ENCODE measurements at places on chromosomes 5 and 9.
A peak's percentile ranks its signal among the peaks of the same experiment; 100 is the strongest.

GRCh38 chr5:154309805-154310204, 119.3 kb downstream of the GALNT10 start:
- DNase-seq = no peak

- DNase-seq = no peak
Observed at GRCh38 chr9:121609822-121610637, 41.4 kb upstream of the DAB2IP start.

- no peak for DNase-seq
Observed at GRCh38 chr9:95778957-95779356, 96.5 kb upstream of the ERCC6L2 start.

DNA sequence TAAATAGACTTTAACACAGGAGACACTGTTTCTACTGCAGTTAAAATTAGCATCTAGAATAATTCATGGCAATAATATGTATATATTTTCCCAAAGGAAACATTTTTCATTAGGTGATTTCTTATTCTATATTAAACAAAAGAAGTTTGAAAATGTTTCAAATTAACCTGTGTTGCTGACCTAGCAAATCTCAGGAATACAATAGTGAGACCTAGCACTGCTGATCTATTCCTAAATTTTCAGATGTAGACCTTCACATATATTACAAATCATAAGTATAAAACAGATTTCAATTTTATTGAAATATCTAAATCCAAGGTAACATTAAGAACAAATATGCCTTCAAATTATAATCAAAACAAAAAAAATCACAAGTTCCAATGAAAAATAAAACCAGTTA, 15.1 kb downstream of the LMBRD2 start:
- DNase-seq = no peak

DNA sequence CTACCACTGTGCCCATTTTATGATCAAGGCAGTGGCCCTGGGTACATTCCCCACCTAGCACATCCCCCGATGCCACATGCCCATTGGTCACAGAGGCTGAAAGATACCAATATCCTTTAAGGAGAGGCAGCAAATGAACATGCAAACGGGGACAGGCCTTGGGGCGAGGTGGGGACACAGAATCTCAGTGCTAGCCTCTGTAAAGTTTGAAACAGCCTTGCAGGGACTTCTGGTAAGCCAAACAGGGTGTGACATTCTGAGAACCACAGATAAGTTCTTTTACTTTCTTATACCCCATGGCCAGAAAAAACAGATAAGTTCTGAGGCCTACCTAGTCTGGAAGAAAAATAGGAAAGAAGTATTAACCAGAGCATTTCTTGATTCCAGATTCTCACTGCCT, 60.5 kb downstream of the ACER2 start:
- no peak for DNase-seq

GRCh38 chr9:101264727-101265126, 120.1 kb downstream of the BAAT start:
- DNase-seq = no peak

DNA sequence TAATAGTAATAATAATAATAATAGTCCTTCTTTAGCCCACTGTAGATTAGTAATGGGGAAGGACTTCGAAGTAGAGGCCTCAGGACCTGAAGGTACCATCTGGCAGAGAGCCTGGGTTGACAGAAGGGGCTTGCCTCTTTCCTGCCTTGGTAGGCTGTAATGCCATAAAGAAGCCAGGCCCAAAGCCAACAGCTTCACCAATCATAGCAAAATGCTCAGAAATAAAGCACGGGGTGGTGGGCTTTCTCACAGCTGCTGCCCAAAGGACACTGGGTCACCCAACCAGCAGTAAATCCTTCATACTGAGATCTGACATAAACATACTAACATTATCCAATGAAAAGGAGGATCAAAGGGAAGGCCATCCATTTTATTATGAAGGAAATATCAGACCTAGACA, 70.7 kb downstream of the SUSD1 start:
- DNase-seq = no peak

DNA sequence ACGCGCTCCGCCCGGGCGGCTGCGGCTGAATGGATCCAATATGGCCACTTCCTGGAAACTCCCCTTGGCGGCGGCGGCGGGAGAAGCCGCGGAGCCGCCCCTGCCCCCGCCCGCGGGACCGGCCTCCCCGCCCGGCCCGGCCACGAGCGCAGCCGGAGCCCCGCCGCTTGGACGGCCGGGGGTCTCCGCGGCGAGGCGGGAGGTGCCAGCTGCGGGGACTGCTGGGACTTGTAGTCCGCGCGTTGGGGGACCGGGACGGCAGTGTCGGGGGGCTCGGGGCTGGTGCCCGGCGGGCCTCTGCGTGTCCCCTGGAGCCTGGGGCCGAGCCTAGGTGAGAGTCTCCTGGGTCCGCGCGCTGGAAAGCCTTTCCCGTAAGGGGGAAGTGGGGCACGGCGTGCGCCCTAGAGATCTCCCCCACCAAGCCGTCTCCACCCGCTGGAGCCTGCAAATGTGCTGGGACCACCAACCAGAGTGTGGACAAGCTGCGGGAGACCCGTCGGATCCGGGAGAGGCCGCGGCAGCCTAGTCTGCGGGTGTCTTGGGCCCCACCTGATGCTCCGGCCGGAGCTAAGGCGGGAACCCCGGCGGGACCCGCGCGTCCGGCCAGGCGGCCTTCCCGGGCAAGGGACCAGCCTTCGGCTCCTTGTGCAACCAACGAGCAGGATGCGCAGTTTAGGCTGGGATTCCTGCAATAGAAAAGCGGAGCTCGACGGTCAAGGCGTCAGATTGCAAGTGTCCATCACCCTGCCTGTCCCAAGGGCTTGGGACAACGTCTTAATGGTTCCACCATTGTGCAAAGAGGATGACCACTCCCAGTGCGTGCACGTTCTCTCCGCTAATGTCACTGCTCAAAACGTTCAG, at the start of gene SEPTIN8:
TSS of gene SEPTIN8 (minus strand) at position 31 of the 861 bp plus-strand sequence. CDS start 102 bp downstream, outside the sequence.
- peak; percentile 38 for DNase-seq

DNA sequence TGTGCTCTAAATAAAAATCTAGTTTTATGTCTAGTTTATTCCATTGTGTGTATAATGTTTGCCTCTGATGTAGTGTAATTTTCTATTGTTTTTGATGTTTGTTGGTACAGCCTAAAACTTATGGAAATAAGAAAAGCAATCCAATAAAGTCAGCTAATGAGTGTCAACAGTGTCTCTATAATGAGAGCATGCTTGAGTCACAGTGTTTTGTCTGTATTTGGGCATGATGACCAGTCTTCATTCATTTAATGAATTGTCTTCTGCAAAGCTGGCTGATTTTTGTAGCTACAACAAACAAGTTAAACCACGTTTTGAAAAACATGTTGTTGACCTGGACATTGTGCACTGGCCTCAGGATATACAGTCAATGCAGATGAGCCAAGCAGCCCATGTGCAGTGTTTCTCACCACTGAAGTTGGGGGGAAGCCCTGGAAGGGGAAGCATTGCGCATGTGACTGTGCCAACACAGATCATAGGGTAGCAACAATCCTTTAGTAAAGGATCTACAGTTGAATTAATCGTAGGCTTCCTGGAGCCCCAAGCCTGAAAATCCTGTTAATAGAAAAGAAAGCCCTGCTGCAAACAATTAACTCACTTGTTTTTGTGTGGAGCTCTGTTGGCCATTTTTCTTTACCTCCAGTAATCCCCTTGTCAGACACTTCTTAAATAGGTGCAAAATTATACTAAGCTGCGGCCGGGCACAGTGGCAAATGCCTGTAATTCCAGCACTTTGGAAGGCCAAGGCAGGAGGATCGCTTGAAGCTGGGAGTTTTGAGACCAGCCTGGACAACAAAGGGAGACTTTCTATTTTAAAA, 88.0 kb downstream of the INIP start:
- no peak for DNase-seq

DNA sequence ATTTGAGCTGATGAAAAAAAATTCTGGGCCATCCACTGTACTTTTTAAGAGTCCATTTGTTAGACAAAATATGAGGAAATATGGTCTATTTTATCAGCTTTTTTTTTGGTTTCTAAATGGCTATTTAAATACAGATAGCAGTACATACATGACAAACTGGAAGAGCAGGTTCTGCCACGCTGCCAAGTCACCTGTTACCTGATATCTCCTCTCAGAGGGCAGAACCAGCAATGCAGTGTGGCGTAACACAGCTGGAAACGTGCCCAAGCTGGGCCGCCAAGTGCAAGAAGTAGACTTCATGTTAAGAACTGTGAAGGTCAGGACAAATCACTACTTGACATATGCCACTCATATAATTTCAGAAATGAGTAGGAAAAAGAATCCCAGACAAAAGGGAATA, 8.1 kb downstream of the MCIDAS start:
- no peak for DNase-seq

DNA sequence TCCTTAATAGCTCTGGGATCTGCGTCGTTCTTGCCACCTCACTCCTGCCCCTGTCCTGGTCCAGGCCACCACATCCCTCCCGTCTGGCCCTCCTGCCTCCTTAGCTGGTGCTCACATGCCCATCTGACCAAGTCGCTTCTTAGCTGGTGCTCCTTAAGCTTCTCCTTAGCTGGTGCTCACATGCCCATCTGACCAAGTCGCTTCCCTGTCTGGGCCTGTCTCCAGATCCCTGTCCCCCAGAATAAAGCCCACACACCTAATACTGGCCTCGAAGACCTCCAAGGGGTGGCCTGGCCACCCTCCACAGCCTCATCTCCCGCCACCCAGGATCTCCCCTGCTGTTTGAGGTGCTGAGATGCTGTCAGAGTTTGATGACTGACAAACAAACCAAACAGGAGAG, 31.4 kb upstream of the TTLL11 start:
- no peak for DNase-seq

DNA sequence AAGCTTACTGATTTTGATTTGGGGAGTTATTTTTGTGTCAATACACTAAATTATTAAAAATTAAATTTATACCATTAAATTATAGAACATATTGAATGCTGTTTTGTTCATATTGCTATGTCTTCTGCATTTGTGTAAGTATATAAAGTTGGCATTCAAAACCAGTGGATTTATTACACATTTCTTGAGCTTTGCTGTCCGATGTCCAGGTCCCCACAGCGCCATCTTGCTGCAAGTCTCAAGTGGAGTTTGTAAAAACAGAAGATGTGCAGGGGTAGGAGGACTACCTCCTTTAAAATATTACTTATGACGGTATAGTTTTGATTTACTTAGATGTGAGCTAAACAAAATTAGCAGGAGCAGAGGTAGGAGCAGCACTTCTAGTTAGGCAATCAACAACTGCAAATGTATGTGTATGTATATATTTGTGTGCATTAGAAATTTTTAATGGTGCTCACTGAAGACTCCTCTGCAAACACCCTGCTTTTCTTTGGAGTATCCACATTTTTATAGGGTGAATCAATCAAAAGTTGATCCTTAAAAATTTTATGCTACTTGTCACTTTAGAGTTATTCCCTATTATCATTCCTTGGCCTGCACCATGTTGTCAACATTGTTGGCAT, 37.4 kb downstream of the CPEB4 start:
- DNase-seq = peak; percentile 32

DNA sequence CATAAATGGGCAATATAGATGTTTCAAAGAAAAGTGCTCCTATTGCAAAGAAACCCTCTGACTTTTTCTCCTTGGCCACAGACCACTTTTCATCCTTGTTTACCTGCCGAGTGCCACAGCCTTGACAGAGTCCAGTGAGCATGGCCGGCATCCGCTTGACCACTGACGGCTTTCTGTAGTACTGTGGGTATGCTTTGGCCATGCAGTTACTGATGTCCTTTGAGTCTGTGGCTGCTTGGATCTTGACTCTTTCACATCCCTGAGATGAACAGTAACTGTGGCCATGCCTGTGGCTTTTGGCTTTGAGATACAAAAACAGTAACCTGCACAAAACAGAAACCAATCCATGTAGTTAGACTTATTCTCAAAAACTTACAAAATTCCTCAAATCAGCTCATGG, 70.4 kb downstream of the CEMIP2 start:
- DNase-seq = no peak

DNA sequence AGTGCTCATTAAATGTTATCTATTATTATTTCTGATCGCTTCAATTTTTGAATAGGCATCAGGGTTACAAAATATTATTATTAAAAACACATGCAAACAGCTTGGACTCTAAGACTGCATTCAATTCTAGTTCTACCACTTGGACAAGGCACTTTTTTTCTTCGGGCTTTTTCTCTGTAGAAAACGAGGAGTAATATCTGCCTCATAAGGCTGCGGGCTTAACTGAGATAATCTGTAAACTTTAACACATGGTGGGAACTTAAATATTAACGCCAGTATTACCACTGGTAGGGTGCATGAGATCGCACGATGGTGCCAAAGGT, 511 bp upstream of the SPDL1 start:
- no peak for DNase-seq

- peak; percentile 42 for DNase-seq
Observed at GRCh38 chr5:43193181-43193893, 1.3 kb downstream of the NIM1K start.

- DNase-seq = no peak
Observed at GRCh38 chr9:137741330-137741729, 122.5 kb downstream of the EHMT1 start.

DNA sequence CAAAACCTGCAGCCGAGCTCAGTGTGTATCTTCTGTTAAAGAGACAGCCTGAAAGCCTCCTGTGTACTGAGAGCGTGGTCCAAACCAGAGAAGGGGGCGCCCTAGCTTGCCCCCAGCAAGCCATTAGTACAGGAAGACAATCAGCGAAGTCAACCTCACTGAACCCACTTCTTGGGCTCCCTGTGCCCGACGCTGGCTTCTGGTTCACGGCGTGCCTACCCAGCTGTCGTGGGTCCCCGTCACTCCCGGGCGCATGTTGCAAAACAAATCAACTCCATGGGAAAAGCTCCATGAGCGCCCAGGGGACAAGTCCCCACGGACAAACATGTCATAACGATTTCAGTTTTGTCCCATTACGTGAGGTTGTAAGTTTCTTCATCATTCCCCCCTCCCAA, 326.9 kb downstream of the SH3GL2 start:
- no peak for DNase-seq

DNA sequence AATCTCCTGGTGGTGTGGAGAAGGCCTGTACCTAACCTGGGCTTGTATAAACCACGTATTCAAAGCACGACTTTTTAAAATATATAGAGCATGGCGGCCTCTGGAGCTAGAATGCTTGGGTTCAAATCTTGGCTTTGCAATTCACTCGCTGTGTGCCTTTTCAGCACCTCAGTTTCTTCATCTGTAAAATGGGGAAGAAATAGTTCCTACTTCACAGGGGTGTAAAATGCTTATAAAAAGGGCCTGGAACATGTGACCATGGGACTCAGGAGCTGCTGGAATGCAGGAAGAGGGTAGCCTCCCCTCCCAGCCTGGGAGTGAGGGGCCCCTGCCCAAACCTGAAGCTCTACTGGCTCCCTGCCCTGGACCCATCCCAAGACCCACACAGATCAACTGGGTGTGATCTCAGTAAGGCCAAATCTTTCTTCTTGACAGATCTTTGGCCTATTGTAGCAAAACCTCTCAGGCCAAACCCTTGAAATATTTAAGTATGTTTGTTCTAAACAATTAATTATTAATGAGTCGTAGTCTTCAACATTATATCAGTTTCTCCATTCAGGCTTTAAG, 269.0 kb downstream of the ZSWIM6 start:
- no peak for DNase-seq

GRCh38 chr5:137575847-137576246, 76.7 kb upstream of the SPOCK1 start:
- no peak for DNase-seq

- no peak for DNase-seq
Observed at GRCh38 chr5:83313436-83313835, 158.1 kb upstream of the VCAN start.

Measured in stimulated activated CD4-positive, alpha-beta T cell treated with anti-CD3 and anti-CD28 coated beads, Interleukin-4, amount 100 ng/mL, for 24 hours (primary cell).